ENCODE measurements at places on chromosomes 7 and 10.

GRCh38 chr10:43852149-43852548, 203.5 kb upstream of the ZNF32 start:
- DNase-seq = no peak

GRCh38 chr7:6159097-6159483, 113.3 kb downstream of the CYTH3 start:
- DNase-seq = no peak

GRCh38 chr7:75995052-75995471, 667 bp upstream of the TMEM120A start:
- no peak for DNase-seq

GRCh38 chr10:133096616-133097269, 9.0 kb downstream of the ADGRA1 start:
- no peak for DNase-seq

DNA sequence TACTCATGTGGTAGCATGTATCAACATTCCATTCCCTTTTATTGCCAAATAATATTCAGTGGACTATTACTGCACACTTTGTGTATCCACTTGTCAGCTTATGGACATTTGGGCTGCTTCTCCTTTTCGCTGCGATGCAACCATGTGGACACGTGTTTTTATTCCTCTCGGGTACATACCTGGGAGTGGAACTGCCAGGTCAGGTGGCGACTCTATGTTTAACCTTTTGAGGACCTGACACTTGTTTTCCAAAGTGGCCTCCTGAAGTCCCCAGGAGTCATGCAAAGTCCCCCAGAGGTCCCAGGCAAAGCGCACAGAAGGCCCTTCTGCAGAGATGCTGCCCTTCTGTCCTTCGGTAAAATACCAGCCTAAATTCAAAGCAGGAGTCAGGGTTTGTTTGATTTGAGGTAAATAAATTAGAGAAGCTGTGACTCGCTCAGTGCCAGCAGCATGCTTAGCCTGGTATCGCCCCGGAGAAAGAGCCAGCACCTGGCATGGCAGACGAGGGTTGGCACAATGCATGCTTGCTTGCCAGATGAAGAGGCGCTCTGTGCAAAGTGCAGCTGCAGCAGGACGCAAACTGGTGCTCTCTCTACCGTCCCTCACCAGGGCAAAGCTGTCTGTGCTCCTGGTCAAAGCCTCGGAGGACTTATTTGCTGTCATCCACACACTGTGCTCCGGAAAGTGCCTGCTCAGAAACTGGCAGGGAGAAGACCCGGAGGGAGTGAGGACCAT, 37.8 kb downstream of the HIPK2 start:
- DNase-seq = no peak

DNA sequence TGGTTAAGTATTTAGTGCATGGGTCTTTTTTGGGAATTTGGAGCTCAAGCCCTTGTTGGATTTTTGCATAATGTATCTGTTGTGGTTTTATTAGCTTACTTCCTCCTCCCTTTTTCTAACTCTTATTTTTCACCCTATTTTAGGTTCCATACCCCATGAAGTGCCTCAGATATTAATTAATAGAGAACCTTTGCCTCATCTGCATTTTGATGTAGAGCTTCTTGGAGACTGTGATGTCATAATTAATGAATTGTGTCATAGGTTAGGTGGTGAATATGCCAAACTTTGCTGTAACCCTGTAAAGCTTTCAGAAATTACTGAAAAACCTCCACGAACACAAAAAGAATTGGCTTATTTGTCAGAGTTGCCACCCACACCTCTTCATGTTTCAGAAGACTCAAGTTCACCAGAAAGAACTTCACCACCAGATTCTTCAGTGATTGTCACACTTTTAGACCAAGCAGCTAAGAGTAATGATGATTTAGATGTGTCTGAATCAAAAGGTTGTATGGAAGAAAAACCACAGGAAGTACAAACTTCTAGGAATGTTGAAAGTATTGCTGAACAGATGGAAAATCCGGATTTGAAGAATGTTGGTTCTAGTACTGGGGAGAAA, 28.0 kb downstream of the SIRT1 start:
- DNase-seq = no peak

DNA sequence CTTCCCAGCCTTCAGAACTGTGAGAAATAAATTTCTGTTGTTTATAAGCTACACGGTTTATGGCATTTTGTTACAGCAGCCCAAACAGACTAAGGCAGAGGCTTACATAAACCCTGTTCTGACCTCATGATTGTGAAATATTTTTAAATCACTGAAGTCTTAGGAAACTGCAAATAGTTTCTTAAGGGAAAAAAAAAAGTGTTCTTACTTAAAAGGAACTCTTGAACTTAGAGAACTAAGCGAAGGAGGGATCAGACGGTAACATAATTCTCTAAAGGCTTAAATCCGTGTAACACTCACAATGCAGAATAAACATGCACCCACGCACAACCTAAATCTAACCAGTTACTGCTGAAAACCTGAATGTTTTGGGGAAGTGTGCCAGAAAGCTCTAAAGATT, 749.1 kb upstream of the LRRTM3 start:
- no peak for DNase-seq

GRCh38 chr7:37510043-37510634, 61.5 kb upstream of the ELMO1 start:
- DNase-seq = no peak

GRCh38 chr10:46277840-46278239, 9.0 kb upstream of the ANTXRL start:
- DNase-seq = no peak

DNA sequence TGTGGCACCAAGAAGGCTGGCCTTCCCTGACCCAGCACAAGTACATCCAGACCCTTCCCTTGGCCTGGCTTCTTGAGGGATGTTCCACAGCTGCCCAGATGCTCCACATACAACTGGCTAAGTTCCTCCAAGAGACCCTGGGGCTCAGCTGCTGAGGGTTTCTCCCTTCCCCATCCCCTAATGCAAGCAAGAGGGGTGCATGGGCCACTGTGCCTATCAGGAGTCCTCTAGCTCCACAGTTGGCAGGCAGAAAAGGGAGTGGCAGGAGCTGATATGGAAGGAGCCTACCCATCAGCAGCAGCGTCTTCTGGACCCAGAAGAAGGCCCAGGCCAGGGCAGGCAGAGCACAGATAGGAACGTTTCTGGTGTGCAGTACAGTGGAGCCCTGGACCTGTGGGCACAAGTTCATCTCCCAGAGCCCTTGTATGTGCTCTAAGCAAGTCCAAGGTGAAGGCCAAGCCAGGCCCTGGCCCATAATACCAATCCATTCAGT, 26.2 kb downstream of the VSIR start:
- DNase-seq = no peak

DNA sequence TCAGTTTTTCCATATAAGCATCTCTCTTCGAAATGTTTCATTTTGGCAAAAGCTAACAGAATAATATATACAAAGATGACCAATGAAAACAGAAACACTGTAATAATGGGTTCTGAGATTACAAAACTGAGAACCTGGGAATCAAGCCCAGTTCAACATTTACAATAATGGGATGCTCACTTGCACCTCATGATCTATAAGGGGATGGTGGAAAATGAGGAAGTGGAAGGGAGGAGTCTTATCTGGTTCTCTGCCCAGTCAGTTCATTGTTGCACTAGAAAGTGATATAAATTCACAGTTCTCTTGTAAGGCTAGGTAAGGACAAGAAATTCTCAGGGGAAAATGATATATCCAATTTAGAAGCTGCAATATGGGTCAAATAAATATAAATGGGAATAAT, 31.7 kb upstream of the RHOBTB1 start:
- no peak for DNase-seq

DNA sequence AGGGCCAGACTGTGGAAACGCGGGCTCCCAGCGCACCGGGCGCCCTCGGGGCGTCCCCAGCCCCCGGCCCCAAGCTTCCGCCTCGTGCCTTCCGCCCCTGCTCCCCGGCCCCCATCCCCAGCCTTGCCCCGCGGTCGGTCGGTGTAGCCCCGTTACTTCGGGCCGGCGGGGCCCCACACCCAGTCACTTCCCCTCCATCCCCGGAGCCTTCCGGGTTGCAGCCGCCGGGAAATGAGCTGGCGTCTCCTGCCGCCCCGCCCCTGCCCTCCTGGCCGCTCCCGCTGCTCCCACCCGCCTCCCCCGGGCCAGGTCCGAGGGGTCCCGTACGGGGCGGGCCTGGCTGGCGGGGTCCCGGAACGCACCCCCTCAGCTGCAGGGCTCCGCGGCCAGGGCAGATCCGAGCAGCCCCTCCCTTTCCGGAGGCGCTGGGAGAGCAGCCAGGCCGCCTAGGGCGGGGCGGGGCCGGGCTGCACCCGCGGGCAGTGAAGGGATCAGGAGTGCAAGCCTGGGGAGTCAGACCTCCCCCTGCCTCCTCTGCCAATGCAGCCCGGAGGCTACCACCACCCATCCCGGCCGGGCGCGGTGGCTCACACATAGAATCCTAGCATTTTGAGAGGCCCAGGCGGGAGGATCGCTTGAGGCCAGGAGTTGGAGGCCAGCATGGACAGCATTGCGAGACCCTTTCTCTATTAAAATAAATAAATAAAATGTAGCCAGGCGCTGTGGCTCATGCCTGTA, 709 bp downstream of the ARPC1B start:
- no peak for DNase-seq

DNA sequence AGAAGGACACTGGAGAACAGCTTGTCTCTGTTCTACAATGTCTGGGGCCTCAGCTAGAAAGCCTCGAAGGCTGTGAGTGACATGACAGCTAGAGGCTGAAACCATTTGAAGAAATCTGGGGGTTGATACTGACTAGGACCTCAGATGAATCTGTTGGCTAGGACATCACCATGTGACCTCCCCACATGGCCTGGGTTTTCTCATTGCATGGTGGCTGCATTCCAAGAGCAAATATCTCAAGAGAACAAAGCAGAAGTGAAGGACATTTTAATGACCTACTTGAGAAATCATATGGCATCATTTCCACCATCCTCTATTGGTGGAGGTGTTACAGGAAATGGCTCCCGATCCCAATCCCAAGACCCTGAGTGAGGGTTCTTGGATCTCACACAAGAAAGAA, 450.6 kb upstream of the AUTS2 start:
- no peak for DNase-seq

DNA sequence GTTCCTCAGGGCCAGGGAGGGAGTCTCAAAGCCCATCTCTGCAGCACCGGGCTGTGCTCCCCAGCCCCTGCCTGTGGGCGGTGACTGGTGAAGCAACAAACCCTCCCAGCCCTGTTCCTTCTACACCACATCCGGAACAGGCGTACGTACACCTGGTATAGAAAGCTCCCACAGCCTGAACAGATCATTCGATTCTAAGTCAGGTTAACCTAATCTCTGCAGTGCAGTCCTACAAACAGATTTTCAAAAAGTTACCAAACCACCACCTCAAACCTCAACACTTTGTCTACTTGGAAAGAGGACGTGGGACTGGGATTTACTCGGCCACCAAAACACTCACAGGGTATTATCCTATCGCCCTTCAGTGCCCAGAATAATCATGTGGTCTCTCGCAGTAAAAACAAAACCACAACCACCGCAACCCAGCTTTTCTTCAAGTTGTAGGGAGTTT, 238.4 kb downstream of the DIP2C start:
- DNase-seq = no peak

DNA sequence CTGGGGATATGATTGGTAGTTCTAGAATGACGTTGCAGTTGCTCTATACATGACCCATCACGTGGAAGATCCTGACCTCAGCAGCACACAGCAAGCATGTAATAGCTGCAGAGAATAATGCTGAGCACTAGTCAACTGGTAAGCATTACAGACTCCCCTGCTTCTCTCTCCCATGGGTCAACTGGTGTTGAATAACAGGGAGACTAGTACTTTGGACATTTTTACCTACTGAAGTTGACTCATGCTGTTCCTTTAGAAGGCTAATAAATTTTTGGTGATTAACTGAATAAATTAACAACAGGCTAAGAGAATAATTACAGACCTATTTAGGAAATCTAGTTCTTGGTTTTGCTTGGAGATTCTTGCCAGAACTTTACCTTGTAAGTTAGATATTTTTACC, 234.1 kb downstream of the AUTS2 start:
- no peak for DNase-seq

GRCh38 chr10:114743521-114744231, 77.9 kb upstream of the FHIP2A start:
- DNase-seq = no peak

- DNase-seq = no peak
These were observed 284.4 kb downstream of the USP6NL start for GRCh38 chr10:11326913-11327616.

GRCh38 chr7:5357951-5358350, 65.7 kb downstream of the TNRC18 start:
- no peak for DNase-seq

GRCh38 chr7:70595755-70596597, 536.0 kb upstream of the GALNT17 start:
- no peak for DNase-seq

GRCh38 chr10:44376472-44377099, 8.3 kb downstream of the CXCL12 start:
- no peak for DNase-seq

GRCh38 chr10:79140085-79140793, 71.5 kb downstream of the ZMIZ1 start:
- no peak for DNase-seq

GRCh38 chr7:140625908-140626868, 14.4 kb downstream of the DENND2A start:
- DNase-seq = no peak

- no peak for DNase-seq
These were observed 177.0 kb downstream of the TSPAN12 start for GRCh38 chr7:120680985-120681384.

DNA sequence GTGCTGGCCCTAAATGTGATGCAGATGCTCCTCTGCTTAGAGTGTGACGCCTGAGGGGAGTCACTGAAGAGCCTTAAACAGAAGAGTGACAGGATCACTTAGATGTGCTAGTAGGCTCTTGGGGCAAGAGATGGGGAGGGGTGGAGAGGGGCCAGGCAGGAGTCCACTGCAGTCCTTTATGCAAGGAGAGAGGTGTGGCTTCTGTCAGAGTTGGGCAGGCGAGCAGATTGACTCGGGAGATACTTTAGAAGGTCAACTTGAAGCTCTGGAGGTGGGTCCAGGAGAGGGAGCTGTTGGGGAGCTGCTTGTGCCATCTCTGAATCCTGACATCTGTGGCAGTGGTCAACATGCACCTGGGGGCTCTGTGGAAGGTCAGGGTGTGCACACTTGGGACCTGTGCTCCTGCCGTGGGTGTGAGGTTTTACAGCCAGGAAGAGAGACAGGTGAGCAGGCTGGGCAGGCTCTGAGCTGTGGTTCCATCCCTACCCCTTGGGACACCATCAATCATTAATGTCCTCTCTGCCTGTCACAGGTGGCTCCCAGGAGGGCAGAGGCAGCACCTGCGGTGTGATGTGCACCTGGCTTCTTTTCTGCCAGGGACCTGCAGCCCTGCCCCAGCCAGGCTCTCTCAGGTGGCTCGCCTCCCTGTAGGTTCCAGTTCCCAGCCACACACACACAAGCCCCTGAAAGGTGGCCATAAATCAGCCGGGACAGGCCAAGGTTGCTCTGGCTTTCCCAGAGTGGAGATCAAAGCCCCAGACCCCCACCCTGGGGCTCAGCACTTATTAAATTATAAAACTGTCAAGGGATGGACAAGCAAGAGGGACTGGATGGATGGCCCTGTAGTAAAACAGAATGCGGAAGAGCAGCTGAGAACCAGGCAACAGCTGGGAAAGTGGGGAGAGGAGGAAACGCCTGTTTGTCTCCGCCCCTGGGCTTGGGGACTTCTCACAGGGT, 14.0 kb downstream of the NEURL1 start:
- no peak for DNase-seq

- DNase-seq = no peak
These were observed 15.1 kb downstream of the WAPL start for GRCh38 chr10:86506499-86506898.

- no peak for DNase-seq
These were observed 30.4 kb downstream of the KLRG2 start for GRCh38 chr7:139452958-139453672.

All from esophagus squamous epithelium (tissue), 5 donors.